ENCODE measurements at places on chromosomes 2 and 18.

GRCh38 chr2:143463719-143464118 lies 334.5 kb downstream of the ARHGAP15 start:
- no peak for DNase-seq

GRCh38 chr2:24010477-24011249 lies 778 bp downstream of the MFSD2B start:
- no peak for DNase-seq

DNA sequence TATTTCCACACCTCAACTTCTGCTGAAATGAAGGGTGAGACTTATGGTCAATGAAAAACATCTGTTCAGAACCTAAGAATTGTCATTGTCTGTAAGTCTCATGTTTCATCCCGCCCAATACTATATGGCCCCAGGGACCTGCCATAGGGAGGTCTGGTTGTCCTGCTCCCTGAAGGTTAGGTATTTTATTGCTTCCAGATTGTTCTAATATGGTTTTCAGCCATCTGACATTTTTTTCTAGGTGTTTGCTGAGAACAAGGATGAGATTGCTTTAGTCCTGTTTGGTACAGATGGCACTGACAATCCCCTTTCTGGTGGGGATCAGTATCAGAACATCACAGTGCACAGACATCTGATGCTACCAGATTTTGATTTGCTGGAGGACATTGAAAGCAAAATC lies 7.3 kb downstream of the XRCC5 start:
- no peak for DNase-seq

GRCh38 chr18:9839853-9840252 lies 45.9 kb upstream of the TXNDC2 start:
- no peak for DNase-seq

DNA sequence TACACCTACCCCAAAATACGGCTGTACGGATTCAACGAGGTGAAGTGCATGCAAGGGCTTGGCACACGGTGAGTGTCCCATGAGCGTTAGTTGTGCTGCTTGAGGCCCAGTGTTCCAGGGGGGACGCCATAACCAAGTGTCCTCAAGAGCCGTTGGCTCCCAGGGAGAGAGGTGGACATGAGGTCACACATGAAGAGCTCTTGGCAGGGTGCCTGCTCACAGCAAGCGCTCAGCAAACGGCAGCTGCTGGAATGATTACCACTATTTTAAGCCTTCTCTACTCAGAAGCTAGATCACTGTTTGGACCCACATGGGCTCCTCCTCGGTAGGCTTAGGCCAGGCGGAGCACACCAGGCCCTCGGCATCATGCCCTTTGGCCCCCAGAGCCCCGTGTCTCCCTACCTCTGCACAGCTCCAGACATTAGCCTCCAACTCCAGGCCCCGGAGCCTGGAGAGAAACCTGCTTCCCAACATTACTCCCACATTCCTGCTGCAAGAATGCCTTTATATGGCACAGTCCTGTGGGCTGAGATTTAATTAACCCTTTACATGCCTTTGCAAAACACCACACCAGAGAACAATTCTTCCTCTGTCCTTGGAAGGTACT lies 68.4 kb upstream of the PPP1CB start:
- DNase-seq, result no peak

DNA sequence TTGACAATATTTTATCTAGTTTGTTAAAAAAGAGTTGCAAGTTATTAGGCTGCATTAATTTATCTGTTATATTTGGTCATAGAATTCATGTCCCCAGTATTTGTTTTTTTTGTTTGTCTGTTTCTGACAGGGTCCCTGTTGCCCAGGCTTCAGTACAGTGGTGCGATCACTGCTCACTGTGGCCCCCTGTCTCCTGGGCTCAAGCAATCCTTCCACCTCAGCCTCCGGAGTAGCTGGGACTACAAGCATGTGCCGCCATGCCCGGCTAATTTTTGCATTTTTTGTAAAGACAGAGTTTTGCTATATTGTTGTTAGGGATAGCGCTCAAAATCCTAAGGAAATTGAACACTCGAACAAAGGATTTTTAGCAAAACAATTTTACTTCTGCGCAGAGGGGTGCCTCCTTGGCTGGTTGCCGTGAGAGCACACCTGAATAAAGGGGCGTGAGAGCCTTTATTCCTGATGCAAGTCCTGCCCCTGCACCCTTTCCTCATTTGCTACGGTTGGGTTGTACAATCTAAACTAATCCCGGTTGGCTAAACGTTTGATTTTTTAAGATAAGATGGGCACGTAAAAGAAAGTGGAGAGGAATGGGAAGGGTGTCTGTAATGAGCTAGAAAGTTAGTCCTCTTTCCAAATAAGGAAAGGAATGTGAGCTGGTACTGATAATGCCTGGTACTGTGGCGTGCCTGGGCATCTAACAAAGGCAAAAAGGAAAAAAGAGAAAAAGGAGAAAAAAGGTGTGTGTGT lies 65.5 kb downstream of the COMMD1 start:
- DNase-seq, result no peak

DNA sequence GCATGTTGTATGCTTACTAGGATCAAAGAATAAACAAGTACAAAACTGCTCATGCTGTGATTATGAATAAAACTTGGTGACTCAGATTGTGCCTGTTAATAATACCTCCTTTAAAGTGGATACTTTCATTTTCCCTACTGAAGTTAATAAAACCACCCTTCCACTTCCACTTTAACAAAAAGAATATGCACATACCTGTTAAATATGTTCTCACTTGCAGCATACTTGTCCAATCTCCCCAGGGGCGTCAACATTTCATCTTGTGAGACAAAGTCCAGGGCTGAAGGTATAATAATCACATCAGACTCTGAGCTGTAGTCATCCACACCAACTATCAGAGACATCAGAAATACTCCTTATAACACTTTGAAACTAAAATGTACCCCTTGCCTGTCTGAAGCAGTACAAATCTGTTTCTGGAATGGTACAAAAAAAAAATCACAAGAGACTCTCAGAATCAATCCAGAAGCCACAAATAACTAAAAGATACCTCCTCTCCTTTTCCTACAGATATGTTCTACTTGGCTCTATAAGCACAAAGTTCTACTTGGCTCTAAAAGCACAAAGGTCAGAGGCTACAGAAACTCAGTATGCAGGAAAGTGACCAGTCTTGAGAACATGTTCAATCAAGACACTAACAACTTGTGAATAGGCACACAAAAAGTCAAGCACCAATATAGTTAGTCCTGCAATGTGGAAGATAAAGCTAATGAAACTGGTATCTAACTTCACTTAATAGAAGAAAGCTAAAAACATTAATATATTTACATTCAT lies 19.3 kb downstream of the PPP4R1 start:
- DNase-seq, result no peak

- DNase-seq, result no peak
Measured at GRCh38 chr2:172087780-172088244, 2.5 kb downstream of the DLX1 start.

DNA sequence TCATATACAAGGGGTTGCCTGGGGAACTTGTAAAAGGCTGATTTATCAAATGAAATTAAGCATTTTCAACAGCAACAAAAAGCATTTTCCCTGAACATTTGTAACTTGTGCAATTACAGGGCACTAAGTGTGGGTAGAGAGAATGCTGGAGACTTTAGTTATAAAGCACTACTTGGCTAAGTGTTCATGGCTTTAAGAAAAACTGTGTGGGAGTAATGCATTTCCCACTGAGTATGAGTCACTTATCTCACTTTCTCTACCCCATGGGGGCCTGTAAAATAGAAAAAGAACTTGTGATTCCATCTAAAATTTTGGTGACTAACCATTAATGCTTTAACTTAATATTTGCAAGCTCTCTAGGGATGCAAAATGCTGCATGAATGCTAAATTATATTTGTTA lies 193.4 kb downstream of the CCDC102B start:
- no peak for DNase-seq

- peak; percentile 79 for DNase-seq
Measured at GRCh38 chr2:227238238-227239237, 74.1 kb downstream of the COL4A3 start.

DNA sequence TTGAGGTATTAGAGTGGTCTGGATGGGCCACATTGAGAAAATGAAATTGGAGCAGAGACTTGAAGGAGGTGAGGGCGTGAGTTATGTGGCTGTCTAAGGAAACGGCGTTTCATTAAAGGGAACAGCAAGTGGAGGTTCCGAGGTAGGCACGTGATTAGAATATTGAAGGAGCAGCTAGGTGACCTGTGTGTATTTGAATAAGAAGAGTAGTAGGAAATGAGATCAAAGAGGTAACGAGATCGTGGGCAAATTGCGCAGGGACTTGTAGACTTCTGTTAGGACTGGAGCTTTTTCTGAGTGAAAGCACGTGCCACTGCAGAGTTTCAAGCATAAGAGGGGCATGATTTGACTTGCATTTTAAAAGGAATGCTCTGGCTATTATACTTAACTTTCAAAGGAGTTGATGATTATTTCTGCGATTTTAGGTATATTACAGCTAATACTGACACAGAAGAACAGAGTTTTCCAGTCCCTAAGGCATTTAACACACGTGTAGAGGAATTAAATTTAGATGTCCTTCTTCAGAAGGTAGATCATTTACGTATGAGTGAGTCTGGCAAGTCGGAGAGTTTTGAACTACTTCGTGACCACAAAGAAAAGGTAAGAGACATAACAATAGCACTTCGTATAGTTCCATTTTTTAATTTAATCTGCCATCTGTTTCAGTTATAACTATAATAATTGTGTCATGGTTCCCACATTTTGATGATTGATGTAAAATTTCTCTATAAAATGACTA lies 48.7 kb downstream of the RMDN2 start:
- no peak for DNase-seq

DNA sequence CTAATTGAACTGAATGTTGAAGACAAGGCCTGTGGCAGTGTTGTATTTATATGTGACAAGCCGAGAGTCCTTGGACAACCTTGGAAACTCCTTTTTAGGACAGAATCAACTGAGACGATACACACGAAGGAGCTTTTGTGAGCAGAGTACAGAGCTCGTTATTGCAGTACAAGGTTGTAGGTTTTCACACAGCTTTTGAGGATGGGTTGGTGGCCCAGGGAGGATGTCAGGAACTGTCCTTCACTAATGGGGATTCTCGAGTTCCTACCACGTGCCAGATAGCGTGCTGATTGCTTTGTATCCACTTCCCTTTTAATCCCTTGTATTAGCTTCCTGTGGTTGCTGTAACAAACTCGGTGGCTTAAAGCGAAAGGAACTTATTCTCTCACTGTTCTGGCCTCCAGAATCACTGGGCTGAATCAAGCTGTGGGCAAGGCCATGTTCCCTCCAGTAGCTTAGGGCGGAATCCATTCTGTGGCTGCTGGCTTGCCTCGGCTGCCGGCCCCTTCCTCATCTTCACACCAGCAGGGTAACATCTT lies 20.2 kb downstream of the INPP4A start:
- no peak for DNase-seq

DNA sequence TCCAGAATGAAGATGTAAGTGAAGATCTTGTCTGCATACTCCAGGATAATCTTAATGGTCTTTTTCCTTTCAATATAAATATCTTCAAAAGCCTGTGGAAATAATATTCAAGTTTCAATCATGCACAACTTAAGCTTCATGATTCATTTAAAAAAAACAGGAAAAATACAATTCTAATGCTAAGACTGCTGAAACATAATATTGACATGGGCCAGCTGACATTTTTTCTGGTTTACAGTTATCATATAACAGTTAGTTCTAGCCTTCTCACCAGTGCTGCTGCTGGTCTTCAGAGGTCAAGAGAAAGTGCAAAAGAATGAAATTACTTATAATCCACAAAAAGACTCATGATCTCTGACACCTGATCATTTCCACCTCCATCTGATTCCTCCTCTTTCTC lies 110.4 kb upstream of the SCN1A start:
- DNase-seq, result no peak

- no peak for DNase-seq
Measured at GRCh38 chr2:235659767-235660322, 166.0 kb downstream of the AGAP1 start.

GRCh38 chr2:143264851-143265250 lies 135.6 kb downstream of the ARHGAP15 start:
- no peak for DNase-seq

- DNase-seq, result no peak
Measured at GRCh38 chr2:119416299-119416923, 15.2 kb upstream of the TMEM37 start.

GRCh38 chr2:33275689-33276444 lies 200.6 kb upstream of the RASGRP3 start:
- DNase-seq, result peak; percentile 60
